Non-pigmented ciliary epithelial cell (primary cell): ENCODE measurements at places on chromosomes 7 and 10.

- DNase-seq: no peak
Observed at GRCh38 chr7:151679881-151680612, 160.4 kb upstream of the RHEB start.

- no peak for DNase-seq
Observed at GRCh38 chr10:33129996-33130386, 172.0 kb upstream of the ITGB1 start.

GRCh38 chr10:28556142-28556541, 23.2 kb downstream of the WAC start:
- DNase-seq: no peak

GRCh38 chr10:119539359-119539825, 3.1 kb downstream of the RGS10 start:
- no peak for DNase-seq

DNA sequence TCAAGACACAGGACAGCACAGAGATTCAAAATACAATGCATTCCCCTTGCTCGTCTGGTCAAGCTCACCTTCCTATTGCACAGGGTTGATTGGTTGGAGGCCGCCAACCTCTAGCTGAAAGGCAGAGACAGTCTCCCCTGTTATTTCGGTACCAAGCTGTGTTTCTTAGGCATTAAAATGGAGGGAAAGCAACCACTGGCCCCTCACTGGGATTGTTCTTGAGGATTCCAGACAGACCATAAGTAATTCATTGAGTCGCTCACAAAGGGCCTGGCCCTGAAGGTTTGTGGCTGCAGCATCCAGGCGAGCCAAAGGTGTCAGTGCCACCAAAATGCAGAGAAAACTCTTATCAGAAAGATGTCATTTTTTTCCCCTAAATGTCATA, 81.2 kb downstream of the PARP12 start:
- DNase-seq: no peak

DNA sequence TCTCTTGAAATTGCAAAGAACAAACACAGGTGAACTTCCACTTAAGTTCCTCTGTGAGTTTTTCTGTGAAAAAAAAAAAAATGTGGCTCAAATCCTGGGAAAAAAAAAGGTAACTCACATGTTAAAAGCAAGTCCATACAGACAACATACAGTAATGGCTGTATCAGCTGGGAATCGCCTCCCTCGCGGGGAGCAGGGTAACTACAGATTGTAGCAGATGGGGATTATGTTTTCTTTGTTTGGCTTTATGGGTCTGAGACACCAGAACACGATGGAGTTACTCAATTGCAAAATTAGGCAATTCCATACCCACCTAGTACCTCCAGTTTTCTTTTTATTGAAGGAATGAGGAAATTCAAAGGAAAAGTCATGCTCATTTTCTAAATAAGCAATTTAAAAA, 42.3 kb downstream of the FEZF1 start:
- no peak for DNase-seq

- no peak for DNase-seq
Observed at GRCh38 chr7:127791446-127792189, 139.6 kb downstream of the SND1 start.

- DNase-seq: no peak
Observed at GRCh38 chr7:43495572-43495971, 87.3 kb upstream of the STK17A start.

DNA sequence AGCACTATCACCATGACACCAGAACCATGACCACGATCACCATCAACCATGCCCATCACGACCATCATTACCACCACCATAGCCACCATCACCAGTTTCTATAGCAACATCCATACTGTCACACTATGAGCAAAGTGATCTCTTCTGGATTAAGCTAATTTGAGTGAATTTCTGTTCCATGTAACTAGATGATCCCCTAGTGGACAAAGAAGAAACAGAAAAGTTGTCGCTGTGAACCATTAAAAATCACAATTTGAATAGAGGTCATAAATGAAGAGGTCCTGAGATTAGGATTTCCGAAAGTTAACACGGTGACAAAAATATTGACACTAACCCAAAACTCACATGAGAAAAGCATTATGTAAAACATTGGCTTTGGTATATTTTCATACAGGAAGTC, 77.6 kb downstream of the CLRN3 start:
- DNase-seq: no peak

GRCh38 chr7:105017657-105018365, 3.8 kb downstream of the KMT2E start:
- DNase-seq: no peak

DNA sequence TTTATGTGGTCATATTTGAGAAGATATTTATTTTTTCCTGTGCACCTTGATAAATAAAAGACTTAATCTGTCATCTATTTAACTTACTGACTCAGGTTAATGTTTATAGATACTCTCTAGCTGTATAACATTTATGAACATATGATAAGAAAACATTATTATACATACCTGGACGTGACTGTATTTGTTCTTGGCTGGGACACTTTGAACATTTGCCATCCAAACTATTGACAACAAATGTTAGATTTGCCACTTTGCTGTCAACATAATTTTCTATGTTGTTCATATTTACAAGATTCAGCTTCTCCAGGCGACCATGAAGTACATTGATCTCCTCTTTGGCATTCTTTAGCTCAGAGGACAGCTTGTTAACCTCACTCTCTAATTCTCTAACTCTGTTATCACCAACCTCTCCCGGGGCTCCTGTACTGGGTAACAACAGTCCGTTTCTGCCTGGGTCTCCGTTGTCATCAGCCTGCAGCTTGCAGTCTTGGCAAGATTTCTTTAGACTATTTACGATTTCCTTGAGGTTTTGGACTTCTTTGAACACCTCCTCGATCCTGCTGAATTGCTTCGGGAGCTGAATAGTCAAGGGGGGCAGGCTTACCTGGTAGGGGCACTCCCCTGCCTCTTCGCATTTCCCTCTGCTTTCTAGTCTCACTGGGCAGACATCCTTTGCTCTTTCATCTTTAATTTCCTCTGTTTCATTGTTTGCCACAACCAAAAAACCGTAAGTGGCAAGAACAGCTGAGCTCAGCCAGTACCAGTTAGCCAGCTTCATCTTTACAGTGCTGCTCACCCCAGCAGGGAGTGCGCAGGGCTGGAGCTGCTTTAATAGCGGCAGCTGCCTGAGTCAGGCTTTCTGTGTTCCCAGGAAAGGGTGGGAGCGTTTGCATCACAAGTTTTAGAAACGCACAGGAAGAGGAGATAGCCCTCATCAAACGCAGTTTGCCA, at the start of gene FGL2:
Gene FGL2 (minus strand): TSS at position 807 of the 954 bp plus-strand sequence. CDS start 26 bp downstream, at position 781.
- DNase-seq: peak; percentile 9

GRCh38 chr10:30018496-30018895, 40.9 kb downstream of the JCAD start:
- DNase-seq: no peak

DNA sequence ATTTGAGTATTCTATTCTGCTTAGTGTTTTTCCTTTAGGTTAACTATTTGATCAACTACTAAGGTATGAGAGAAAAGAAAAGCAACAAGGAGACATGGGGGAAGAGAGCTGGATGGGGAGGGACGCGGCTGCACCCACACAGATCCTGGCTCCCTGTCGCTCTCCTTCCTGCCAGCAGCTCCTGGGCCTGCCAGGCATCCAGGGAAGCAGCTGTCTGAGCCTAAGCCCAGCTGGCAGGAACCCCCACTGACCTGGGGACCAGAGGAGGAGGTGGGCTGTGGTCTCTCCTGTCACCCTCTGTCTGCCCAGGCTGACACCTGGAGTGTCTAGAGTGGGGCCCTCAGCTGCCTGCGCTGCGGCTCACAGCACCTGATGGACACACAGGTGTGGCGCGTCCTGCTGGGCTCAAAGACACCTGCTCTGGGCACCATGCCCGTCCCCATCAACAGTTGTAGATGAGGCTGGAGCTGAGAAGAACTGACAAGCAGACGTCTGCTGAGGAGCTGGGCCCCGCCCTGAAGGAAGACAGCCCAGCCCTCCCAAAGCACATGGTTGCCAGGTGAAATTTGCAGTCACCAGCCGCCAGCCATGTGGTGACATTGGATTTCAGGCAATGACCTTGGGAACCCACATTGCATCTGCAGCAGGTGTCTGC, 207.9 kb downstream of the PLXNA4 start:
- no peak for DNase-seq
